ENCODE measurements at places on chromosomes 1 and 21.

GRCh38 chr1:225678545-225678944 is 25.6 kb upstream of the ENAH start:
- no peak for DNase-seq

DNA sequence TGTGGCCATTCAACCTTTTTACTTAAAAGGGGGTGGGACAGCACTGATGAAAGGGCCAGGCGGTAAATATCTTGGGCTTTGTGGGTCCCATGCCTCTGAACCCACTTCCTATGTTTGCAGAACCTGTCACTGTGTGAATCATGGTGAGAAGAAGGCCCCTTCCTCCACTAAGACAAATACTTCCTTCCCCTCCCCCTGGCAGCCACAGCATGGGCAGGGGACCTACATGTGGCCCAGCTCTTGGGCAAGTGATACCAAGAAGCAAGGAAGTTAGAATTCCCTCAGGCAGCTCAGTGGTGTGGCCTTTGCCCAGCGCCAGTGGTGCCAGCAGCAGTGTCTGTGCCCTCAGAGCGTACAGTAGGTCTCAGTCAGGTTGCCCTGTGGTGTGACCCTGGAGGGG is 168.6 kb downstream of the TRIM33 start:
- no peak for DNase-seq

DNA sequence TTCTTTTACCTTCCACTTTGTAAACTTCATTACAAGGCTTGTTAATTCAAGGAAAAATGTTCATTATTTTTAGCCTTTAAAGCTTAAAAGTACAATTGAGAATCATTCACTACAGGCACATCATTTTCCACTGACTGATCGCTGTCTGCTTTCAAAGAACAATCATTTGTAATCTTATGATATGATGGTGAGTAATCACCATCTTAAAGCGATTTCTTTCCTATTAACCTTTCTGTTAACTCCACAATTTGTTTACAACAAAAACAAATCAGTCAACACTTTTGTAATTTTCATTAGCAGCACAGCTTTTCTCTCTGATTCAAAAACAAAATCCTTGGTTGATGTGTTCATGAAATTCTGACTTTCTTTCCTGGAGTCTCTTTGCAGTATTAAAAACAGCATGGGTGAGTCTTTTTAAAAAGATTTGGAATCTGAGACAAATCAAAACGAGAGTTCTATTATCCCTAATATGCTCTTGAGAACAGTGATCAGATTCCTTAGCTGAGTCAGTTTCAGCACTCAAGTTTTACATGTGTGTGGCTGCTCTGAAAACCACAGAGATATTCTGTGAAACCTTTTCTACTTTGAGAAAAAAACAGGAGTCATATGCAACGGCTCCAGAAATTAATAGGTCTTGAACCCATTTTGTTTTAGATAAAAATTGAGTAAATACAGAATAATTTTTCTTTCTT is 145.8 kb upstream of the TMPRSS15 start:
- DNase-seq = no peak

DNA sequence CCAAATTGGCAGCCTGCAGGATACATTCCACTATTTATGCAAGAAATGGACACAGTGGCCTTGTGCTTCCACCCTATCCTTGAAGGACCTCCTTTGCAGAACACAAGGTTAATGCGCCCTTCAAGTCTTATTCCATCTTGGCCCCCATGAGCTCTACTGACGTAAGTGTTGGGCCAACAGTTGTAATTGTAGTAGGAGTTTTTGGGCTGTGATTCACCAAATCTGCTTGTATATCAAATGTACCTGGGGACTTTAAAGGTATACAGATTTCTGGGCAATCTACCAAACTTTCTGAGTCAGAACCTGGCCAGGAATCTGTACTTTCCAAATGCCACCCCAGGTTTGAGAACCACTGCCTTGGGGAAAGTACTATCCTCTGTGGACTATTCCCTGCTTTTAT is 100.9 kb upstream of the MARK1 start:
- DNase-seq = no peak

DNA sequence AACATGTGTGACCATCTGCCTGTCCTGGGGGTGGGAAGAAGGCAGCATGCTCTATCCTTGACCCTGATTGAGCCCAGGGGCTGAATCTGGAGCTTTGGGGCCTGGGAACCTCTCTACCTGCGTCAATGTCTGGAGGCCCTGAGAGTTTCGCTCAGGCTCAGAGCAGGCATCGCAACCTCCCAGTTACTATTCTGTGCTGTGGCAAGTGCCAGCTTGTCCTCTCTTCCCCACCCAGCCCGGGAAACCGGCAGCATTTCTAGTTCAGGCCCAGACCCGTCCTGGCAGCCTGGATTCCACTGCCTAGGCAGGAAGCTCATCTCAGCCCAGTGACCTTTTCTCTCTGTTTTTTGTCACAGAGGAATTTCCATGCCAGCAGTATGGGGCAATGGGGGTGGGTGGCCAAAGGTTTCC is 10.0 kb upstream of the IRF6 start:
- DNase-seq = no peak

DNA sequence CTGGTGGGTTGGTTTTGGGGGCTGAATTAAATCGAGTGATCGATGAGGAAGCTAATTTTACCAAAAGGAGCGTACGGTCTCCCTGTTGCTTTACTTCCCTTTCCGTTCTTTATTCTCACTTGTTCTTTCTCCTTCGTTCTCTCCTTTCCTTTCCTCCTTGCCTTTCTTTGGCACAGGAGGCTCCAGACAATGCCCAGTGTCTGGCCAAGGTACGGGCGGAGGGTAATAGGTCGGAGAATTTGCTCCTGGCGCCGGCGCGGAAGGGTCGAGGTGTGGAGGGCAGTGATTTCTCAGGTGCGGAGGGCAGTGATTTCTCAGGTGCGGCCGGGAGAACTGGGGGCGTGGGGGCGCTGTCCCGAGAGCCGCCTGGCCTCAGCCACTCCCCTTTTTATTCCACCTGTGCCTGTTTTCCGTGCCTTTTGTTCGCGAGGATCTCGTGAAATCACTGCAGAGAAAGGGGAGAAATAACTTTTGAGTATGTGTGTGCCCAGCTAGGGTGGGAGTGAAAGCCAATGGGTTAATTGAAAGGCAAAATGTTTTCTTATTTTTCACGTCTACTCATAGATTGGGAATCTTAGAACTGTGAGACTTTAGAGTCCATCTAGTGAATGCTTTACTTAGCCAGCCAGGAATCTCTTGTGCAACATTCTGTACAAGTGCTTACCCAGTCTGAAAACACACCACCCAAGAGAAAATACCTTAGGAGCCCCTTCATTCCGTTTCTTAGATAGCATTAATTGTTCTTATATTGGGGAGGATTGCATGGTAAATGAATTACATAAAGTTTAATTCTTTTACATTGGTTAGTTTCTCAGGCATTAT is 1.3 kb downstream of the FNBP1L start:
- DNase-seq = no peak

GRCh38 chr1:226671277-226671676 is 67.8 kb downstream of the ITPKB start:
- DNase-seq = no peak

DNA sequence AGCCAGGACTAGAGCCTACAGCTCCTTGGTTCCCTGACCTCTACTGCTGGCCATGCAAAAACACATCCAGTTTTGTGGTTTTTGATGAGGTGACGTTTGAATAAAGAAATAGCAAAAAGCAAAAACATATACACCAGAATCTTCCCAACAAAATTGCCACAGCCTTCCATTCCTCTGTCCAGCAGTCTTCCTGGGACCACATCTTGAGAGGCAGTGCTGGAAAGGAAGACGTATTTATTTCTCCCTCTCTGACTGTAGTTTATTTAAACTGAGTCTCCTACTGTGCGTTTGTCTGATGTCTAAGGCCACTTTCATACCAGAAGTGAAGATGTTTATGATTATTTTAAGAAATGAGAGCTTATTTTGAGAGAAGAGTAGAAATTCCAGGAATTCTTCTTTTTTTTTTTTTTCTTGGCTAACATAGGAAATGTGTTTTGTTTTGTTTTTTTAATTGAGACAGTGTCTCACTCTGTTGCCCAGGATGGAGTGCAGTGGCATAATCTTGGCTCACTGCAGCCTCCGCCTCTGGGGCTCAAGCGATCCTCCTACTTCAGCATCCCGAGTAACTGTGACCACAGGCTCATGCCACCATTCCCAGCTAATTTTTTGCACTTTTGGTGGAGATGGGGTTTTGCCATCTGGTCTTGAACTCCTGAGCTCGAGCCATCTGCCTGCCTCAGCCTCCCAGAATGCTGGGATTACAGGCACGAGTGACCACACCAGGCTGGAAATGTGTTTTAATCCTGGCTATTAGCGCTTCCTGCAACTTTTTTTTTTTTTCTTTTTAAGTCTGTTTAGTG is 118.5 kb downstream of the ITSN1 start:
- no peak for DNase-seq

- DNase-seq = peak; percentile 11
These were observed 44.3 kb upstream of the GTF2B start for GRCh38 chr1:88935522-88936222.

DNA sequence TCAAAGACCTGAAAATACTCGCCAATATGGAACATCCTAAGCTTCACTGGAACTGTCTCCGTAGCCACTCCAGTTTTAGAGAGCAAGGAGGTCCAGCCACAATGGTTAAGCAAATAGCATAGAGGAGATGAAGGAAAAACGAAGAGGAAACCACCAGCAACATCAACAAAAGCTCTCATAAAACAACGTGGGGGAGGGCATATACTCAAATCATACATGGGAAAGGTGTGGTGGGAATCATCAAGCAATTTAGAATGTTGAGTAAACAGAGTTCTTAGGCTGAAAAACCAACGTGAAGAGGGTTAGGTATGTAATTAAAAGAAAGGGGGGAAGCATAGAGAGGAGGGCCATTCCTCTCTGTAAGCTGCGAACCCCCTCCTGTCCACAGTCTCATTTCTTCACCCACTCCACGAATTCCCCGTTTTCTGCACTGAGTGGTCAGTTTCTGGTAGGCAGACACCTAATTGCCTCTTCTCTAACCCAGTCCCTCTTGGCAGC is 1.0 kb downstream of the TMEM59 start:
- no peak for DNase-seq

GRCh38 chr1:29835406-29835805 is 599.1 kb downstream of the PTPRU start:
- DNase-seq = no peak
